Psoas muscle (tissue), 8 donors: ENCODE measurements at places on chromosomes 2 and 18. TPM values are rescaled to one million over a fixed set of nuclear protein-coding genes. Genes with fewer than 3 reads are reported as not detected.
A peak's percentile ranks its signal among the peaks of the same experiment; 100 is the strongest.

DNA sequence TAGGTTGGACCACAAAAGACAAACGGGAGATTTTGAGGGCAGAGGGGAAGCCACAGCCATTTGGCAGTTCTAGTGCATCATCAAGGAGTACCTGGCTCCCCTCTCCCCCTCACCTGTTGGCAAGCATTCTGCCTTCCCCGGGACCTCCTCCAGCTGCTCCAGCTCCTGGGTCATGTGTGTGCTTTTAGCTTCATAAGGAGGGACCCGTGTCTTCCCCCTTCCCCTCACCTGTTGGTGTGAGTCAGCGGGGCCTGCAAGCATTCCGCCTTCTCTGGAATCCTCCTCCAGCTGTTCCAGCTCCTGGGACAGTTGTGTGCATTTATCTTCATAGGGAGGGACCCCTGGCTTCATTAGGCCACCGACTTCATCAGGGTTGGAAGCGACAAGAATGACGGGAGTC, 58.8 kb downstream of the SPP2 start:
- no peaks in the 10 kb centered on the region for H3K4me1 ChIP-seq
- H3K4me3 ChIP-seq, result no peak overlapping the region
- no peaks in the 10 kb centered on the region for H3K27me3 ChIP-seq
- no peaks in the 10 kb centered on the region for H3K36me3 ChIP-seq
- DNase-seq, result no peak

- no peak for DNase-seq
- H3K36me3 ChIP-seq, result no peaks in the 10 kb centered on the region
- no peaks in the 10 kb centered on the region for H3K27me3 ChIP-seq
- H3K27ac ChIP-seq, result no peak overlapping the region
These were observed 79.2 kb upstream of the MYO3B start for GRCh38 chr2:170098626-170099312.

- DNase-seq, result no peak
- H3K4me3 ChIP-seq, result no peak overlapping the region
These were observed 7.9 kb downstream of the MFSD6 start for GRCh38 chr2:190415794-190416775.

DNA sequence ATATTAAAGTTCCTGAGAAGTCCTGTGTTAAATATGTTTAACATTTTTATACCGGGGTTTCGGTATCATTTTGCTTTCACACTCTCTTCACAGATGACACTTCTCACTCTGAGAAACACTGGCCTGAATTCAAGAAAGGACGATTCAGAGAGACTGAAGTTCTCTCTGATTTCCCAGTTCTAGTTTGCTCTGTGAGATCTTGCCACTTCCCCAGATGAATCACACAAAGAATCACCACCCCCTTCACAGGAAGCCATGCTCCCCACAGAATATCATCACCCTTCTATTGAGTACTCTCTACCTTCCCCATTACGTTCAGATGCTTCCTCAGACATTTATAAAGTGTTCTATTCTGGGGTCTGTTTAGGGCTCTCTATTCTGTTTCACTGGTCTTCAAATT, 16.1 kb upstream of the CD207 start:
- no peaks in the 10 kb centered on the region for H3K4me1 ChIP-seq
- no peak for DNase-seq
- H3K27me3 ChIP-seq, result no peaks in the 10 kb centered on the region
- no peak overlapping the region for H3K27ac ChIP-seq
- H3K36me3 ChIP-seq, result no peaks in the 10 kb centered on the region

- H3K4me3 ChIP-seq, result no peak overlapping the region
- H3K27ac ChIP-seq, result no peak overlapping the region
- H3K36me3 ChIP-seq, result no peaks in the 10 kb centered on the region
- no peak for DNase-seq
These were observed 26.8 kb downstream of the SULT1C2 start for GRCh38 chr2:108315444-108315934.

DNA sequence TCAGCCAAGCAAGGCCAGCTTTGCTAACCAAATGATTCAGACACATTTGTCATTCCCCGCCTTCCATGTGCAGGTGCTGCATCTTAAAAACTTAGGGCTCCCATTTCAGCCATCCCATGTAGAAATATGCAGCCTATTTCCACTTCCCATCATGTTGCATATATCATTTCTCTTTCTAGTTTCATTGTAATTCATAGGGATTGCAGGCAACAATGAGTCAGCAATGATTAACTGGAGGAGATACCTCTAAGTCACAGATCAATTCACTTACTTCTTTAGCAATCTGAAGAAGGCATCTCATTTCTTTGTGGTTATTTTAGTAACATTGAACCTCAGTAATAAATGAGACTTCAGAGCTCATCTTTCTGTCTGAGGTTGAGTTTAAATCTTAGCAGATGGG, 276.1 kb upstream of the PKDCC start:
- no peaks in the 10 kb centered on the region for H3K27me3 ChIP-seq
- H3K27ac ChIP-seq, result no peak overlapping the region
- H3K36me3 ChIP-seq, result no peaks in the 10 kb centered on the region
- no peak overlapping the region for H3K4me3 ChIP-seq

GRCh38 chr2:201880579-201880978, 74.2 kb downstream of the CDK15 start:
- peaks cover 38% of the 10 kb centered on the region for H3K4me1 ChIP-seq
- H3K27me3 ChIP-seq, result no peaks in the 10 kb centered on the region
- no peak overlapping the region for H3K4me3 ChIP-seq
- H3K36me3 ChIP-seq, result no peaks in the 10 kb centered on the region

GRCh38 chr2:159195697-159196096, 90.8 kb downstream of the WDSUB1 start:
- no peak overlapping the region for H3K27ac ChIP-seq
- no peak overlapping the region for H3K4me3 ChIP-seq
- H3K36me3 ChIP-seq, result peaks cover 19% of the 10 kb centered on the region
- DNase-seq, result no peak
- no peaks in the 10 kb centered on the region for H3K27me3 ChIP-seq

DNA sequence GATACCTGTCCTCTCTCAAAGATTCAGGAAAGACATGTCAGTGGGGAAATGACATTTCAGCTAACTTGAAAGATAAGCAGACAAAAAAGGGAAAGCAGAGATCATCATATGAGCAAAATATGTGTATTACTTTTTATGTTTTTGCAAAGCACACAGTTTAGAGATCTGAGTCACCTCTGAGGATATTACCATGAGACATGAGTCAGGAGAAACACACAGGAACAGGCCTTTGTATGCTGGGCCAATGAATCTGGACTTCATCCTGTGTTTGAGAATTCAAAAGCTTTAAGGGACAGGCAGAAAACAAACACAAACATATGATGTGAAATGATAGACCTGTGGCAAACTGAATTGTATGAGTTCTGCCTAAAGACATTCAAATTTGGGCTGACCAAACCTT, 306.0 kb upstream of the EPC2 start:
- H3K27me3 ChIP-seq, result no peaks in the 10 kb centered on the region
- H3K27ac ChIP-seq, result no peak overlapping the region
- no peak overlapping the region for H3K4me3 ChIP-seq
- no peaks in the 10 kb centered on the region for H3K4me1 ChIP-seq

GRCh38 chr18:49886891-49887764, 73.8 kb upstream of the ACAA2 start:
- no peaks in the 10 kb centered on the region for H3K27me3 ChIP-seq
- H3K27ac ChIP-seq, result no peak overlapping the region
- H3K4me1 ChIP-seq, result no peaks in the 10 kb centered on the region
- no peak for DNase-seq
- no peak overlapping the region for H3K4me3 ChIP-seq
- no peaks in the 10 kb centered on the region for H3K36me3 ChIP-seq

- peak overlapping the region; percentile 38 for H3K4me3 ChIP-seq
- no peaks in the 10 kb centered on the region for H3K27me3 ChIP-seq
- no peaks in the 10 kb centered on the region for H3K36me3 ChIP-seq
- H3K27ac ChIP-seq, result peak overlapping the region; percentile 99
- H3K4me1 ChIP-seq, result peaks cover 68% of the 10 kb centered on the region
These were observed 7.4 kb downstream of the PTGR3 start for GRCh38 chr18:75201282-75202270.

DNA sequence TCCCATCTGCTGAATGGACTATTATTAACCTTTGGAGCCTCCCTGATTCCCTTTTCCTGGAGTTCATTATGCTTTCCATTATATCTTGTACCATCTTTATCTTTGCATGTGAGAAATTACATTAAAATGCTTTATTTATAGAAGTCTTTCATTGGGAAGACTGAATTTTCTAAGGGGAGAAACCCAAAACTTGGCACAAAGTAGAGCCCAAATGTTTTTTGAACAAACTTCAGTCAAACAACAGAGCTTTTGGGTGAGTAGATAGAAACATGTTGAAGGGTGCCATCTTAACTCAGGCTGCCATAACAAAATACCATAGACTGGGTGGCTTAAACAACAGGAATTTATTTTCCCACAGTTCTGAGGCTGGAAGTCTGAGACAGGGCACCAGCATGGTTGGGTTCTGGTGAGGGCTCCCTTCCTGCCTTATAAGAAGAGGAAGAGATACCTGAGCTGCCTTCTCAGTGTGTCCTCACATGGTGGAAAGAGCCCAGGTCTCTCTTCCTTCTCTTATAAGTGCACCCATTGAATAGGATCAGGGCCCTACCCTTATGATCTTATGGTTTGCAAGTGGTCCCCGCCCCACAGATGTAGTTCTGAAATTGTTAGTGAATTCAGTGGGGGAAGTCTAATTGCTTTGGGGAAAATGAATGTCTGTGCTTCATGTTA, 19.2 kb downstream of the RALB start:
- no peaks in the 10 kb centered on the region for H3K36me3 ChIP-seq
- no peaks in the 10 kb centered on the region for H3K27me3 ChIP-seq
- no peak overlapping the region for H3K27ac ChIP-seq
- DNase-seq, result no peak

DNA sequence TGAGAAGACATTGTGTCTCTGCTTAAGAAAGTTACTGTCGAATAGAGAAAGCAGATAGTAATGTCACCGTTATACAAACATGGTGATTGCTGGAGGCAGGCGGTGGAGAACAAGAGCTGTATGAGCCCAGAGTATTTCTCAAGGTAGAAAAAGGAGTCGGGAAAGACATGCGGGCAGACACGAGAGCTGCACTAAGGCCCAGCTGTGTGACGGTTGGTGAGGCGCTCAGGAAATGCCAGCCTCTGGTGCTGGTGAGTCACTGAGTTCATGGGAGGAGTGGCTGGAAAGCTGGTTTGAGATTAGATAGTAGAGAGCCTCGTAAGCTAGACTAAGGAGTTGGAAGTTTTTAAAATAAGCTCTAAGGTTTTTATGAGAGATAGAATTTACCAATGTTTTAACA, 390.9 kb upstream of the TRIB2 start:
- H3K4me1 ChIP-seq, result no peaks in the 10 kb centered on the region
- no peaks in the 10 kb centered on the region for H3K27me3 ChIP-seq
- no peak for DNase-seq
- H3K4me3 ChIP-seq, result no peak overlapping the region

DNA sequence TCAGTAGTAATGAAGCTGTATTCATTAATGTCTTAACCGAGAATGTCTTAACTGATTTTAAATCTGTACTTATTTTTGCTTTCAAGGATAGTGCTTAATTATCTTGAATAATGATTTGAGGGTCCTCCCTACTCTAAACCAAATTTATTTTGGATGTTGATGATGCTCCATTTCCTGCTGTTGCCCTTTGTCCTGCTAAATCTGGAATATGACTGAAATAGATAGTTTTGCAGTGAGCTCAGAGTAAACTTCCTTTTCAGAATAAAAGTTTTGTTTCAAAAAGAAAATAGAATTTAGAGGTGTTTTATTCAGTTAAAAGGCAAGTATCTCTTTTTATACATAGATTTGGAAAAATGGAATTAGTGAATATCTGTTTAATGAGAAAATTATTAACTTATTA, 8.1 kb downstream of the NBEAL1 start:
- H3K36me3 ChIP-seq, result no peaks in the 10 kb centered on the region
- no peaks in the 10 kb centered on the region for H3K27me3 ChIP-seq
- H3K27ac ChIP-seq, result peak overlapping the region; percentile 8
- H3K4me3 ChIP-seq, result no peak overlapping the region

GRCh38 chr2:151533127-151533526, 123.4 kb downstream of the RIF1 start:
- H3K36me3 ChIP-seq, result peaks cover 100% of the 10 kb centered on the region
- no peak overlapping the region for H3K4me3 ChIP-seq
- no peaks in the 10 kb centered on the region for H3K27me3 ChIP-seq
- H3K4me1 ChIP-seq, result no peaks in the 10 kb centered on the region

- H3K27me3 ChIP-seq, result no peaks in the 10 kb centered on the region
- H3K4me1 ChIP-seq, result no peaks in the 10 kb centered on the region
- no peak overlapping the region for H3K27ac ChIP-seq
- no peak overlapping the region for H3K4me3 ChIP-seq
- no peak for DNase-seq
These were observed 327.6 kb upstream of the ZEB2 start for GRCh38 chr2:144847347-144848080.

Gene SNTG2
- 1.2 TPM for total RNA-seq

Gene AKAIN1
- total RNA-seq, result not detected

Gene RAB6C
- 0.08 TPM for total RNA-seq

Gene FAM228A
- not detected for total RNA-seq

Gene GULP1
- 15.7 TPM for total RNA-seq

Gene ALPI
- not detected for total RNA-seq

Gene CCDC68
- total RNA-seq, result 1.6 TPM

Gene ZNF396
- 0.78 TPM for total RNA-seq

Gene SERPINB8
- total RNA-seq, result 4.7 TPM

Gene NOSTRIN
- total RNA-seq, result 6.5 TPM

Gene ERBB4
- total RNA-seq, result 2.0 TPM
